NCI-H2227 treated with DMSO at 0.1 percent for 48 hours (cell line): ENCODE measurements at places on chromosomes 7 and 10.

- no peak for DNase-seq
Measured at GRCh38 chr10:13733071-13733470, 146.3 kb downstream of the PRPF18 start.

DNA sequence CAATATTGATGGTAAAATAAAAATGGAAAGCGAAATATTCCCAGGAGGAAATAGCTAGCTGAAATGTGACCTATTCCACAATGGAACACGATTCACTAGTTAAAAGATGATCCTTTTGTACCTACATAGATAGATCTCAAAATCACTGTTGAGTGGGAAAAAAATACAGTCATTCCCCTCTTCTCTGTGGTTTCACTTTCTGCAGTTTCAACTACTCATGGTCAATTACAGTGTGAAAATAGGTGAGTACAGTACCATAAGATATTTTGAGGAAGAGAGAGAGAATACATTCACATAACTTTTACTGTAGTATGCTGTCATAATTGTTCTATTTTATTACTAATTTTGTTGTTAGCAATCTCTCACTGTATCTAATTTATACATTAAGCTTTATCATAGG lies 56.0 kb upstream of the COL13A1 start:
- no peak for DNase-seq

GRCh38 chr7:28623105-28623730 lies 210.9 kb downstream of the CREB5 start:
- no peak for DNase-seq

DNA sequence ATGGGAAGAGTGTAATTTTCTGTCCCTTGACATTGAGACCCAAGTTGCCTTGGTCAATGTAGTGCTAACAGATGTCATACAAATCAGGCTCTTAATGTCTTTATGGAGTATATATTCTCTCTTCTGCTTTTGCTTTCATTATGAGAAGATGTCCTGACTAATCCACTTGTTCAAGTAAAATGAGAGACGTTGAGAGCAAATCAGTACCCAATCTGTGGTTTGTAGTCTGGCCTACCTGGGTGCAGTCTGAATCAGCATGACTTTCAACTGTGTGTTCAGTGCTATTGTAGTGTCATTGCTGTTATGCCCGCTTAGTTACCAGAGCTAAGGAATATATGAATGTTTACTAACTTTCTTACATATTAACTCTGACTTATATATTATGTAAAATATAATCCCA lies 612.4 kb downstream of the ANKRD7 start:
- no peak for DNase-seq

DNA sequence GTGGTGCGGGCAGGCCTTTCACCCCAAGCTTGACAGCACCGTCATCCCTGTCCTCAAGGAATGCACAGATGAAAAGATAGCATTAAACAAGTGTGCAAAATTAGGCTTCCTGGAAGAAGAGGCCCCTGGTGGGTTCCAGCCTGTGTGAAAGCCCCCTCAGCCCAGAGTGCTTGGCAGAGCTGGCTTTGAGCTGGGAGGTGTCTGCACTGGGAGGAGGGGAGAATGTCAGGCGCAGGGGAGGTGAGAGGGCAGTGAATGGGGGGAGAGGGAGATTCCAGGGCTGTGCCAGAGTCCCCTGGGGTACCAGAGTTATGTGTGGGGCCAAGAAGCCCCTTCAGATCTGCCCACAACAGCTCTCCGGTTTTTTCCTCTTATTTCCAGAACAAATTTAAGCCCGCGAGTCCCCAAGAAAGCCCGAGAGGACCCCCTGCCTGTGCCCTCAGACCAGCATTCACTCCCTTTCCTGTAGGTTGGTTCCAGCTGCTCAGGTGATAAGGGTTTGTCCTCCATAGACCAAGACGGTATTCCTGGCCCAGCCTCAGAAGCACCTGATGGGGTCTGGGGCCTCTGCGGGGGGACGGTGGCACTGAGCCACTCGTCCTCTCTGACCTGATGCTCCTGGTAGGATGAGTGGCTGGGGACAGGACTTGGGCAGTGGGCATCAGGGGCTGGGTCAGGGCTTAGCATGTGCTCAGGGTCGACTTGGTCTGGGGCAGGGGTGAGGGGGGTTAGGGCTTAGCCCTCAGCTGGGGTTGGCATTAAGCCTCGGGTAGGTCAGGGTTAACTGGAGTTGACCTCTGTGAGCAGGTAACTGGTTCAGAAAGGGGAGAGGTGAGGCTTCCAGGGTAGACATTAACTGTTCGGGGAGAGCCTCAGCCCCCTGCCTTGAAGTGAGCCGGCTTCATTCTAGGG lies 43.4 kb downstream of the ADCYAP1R1 start:
- DNase-seq = no peak

DNA sequence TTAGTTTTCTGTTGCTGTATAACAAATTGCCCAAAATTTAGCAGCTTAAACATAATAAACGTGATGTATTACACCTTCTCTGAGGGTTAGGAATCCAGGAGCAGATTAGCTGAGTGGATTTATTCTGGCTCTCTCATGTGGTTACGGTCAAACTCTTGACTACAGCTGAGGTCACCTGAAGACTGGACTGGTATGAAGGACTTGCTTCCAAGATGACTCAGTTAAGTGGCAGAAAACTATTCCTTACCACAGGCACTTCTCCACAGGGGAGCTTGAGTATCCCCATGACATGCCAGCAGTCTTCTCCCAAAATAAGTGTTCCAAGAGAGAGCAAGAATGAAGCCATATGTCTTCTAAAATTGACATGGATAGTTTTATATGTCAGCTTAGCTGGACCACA lies 957.2 kb upstream of the GHITM start:
- no peak for DNase-seq

DNA sequence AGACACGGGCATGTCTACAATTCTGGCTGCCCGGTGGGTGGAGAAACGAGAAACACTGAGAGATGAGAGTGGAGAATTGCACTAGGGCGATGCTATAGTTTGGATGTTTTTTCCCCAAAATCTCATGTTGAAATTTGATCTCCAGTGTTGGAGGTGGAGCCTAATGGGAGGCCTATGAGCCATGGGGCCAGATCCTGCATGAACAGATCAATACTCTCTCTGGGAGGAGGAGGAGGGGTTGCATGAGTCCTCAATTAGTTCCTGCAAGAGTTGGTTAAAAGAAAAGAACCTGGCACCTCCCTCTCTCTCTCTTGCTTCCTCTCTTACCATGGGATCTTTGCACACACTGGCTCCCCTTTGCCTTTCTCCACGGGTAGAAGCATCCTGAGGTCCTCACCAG lies 299.1 kb downstream of the CALN1 start:
- DNase-seq = no peak

GRCh38 chr10:124864421-124865193 lies 63.0 kb downstream of the ABRAXAS2 start:
- no peak for DNase-seq

DNA sequence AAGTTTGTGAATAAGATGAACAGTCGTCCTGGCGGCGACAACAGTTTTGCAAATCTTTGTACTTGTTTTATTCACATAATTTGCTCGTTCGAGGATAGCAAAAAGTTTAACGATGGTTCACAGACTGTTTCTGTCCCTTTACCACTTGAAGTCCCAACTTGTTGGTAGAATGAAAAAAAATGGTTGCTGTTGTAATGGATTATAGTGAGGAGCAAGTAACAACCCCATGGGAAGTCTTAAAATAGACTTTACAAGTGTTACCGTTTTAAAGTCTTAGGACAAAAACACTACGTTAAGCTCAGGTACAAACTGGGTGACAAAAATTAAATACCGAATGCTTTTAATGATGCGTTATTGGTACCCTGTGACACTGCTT lies 589 bp downstream of the LSM8 start:
- DNase-seq = no peak

GRCh38 chr7:13144673-13145072 lies 457.2 kb downstream of the ARL4A start:
- no peak for DNase-seq
